ENCODE measurements at places on chromosomes 13 and 19.

- no peak for DNase-seq
These were observed 56.0 kb downstream of the CDADC1 start for GRCh38 chr13:49303533-49304252.

- DNase-seq, result peak; percentile 87
These were observed 18.9 kb upstream of the ZSCAN5A start for GRCh38 chr19:56333506-56333905.

- no peak for DNase-seq
These were observed at the start of gene PTH2 for GRCh38 chr19:49423071-49423984. Gene PTH2, minus strand, starts transcription at chr19:49423441. Its CDS starts 102 bp downstream, at chr19:49423339.

GRCh38 chr13:110233951-110234280, 73.0 kb downstream of the COL4A1 start:
- DNase-seq, result no peak

DNA sequence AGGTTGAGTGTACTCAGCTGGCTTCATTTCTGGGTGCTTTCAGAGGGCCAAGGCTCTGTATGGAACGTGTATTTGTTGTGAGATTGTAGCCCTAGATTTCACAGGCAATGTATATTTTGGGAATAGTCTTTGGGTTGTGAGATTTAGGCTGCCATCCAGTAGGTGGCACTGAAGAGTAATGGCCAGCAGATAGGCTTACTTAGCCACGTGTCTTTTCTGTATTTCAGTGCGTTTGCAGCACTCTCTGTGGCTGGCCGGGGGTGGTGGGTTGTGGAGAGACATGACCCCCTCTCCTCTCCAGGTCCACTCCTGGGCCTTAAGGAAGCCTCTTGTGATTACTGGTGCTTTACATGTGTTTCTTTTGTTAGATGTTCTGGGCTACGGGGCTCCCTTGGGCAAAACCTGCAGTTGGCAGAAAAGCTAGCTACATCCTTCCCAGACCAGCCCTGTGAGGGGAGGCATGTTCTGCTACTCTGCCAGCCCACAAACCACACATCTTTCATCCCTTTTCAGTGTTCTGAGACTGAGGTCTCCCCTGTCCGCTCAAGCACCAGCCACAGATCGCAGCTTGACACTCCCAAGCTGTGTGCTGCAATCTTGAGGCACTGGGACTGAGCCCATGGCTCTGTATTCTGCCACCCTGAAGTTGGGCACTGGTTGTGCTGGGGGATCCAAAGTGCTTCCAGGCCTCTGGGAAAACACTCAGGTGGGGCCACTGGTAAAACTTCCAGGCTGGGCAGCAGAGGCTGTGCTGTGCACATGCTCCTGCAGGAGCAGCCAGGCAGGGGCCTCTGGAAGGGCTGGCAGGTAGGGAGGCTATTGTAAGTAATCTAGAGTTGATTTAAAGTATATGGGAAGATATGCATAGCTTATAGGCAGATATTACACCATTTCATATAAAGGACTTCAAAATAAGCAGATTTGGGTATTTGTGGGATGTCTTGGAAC, 1096.8 kb upstream of the PCDH20 start:
- DNase-seq, result peak; percentile 27

GRCh38 chr13:94020426-94020825, 459.1 kb downstream of the DCT start:
- no peak for DNase-seq

DNA sequence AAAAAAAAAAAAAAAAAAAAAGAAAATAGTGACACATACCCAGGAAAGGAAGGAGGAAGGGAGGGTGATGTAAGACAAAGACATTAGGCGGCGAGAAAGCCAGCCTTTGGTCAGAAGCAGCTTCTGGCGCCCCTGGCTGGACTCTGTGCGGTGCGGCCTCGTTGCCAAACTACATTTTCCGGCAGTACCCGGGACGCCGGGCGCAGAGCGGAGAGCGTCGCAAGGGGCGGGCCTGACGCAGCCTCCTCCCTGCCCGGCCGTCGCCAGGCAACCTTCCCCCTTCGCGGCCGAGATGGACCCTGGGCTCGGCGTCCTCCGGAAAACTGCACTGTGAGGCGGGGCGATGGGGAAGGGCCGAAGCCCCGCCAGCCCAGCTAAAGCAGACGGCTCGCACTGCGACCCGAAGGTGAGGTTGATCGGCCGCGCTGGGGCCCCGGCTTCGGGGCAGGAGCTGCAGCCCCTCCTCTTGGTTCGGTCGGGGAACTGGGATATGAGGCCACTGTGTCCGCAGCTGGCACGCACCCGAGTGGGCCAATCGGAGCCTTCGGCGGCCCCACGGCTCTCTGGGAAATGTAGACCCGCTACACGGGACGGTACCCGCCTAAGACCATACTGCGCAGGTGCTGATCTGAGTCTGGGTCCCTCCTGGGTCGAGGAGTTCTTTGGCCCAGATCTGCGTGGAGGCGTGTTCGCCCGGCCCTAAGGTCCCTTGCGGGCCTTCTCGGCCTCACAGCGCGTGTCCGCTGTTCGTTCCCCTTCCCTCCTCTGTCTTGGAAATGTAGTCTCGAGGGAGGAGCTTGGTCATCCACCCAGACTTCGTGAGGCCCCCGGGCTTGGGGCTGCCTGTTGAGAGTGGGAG, 2.3 kb upstream of the MZF1 start:
- DNase-seq, result peak; percentile 91

GRCh38 chr19:51110666-51110971, 2.4 kb upstream of the CTU1 start:
- DNase-seq, result no peak

- no peak for DNase-seq
These were observed 823.5 kb downstream of the GPC5 start for GRCh38 chr13:92221916-92222315.

GRCh38 chr13:33554919-33555791, 262.8 kb upstream of the RFC3 start:
- no peak for DNase-seq

- DNase-seq, result no peak
These were observed 183.3 kb downstream of the HS6ST3 start for GRCh38 chr13:96273196-96273595.

DNA sequence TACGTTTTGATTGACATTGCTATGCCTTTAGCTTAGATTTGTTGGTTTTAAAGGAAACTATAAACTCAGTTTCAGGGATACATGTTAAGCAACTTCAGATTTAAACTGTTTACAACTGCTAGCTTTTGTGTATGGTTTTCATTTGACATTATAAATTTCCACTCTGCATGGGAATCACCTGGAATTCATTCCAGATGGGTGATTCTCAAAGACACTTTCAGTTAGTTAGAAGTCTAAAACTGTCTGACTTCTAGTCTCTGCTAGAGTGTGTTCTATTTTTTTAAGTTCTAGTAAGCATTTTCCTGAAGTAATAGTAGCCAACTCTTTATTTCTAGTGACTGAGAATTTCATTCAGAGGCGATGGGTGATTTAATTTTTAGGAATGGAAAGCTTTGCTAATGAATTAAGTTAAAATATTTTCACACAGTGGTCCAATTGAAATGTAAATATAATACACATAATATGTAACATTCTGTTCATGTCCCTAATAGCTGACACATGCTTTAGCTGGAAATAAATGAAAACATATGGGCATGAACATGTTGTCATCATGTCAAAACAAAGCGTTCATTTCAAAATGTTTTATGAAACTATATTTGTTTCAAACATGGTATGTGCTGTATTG, 58.3 kb upstream of the CSNK1A1L start:
- no peak for DNase-seq

- DNase-seq, result no peak
These were observed 56.1 kb downstream of the KCNRG start for GRCh38 chr13:50071379-50071778.

- no peak for DNase-seq
These were observed 85.0 kb upstream of the UBL3 start for GRCh38 chr13:29935309-29935981.

DNA sequence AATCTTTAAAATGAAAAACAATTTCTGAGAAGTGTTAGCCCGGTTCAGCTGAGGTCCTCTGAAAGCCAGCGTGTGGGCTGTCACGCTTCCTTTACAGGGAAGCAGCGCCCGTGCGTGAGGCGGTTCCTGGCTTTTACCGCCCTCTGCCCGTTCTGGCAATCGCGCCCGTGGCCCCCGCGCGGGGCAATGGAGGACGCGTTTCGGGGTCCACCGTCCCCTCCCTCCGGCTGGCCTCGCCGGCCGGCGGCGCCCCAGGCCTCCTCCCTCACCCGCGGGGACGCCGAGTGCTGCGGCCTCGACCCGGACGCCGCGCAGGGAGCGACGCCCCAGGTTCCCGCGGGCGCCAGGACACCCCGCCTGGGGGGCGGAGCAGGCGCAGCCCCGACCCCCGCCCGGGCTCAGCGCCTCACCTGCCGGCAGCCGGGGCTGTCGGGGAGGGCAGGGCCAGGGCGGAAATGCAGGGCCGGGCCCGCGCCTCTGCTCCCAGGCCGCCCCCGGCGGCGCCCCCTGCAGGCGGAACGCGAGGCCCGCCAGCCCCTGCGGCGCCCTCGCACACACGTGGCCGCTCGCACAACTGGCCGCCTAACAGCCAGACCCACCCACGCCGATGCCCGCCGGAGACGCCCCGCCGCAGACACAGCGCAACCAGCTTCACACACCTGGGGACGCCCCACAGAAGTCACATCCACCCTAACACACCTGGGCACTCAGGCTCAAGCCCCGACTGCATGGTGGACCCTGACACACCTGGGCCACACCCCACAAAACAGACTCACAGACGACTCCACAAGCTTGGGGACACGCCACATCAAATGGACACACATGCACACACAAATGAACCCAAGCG, at the start of gene GGACT:
GGACT (minus strand) TSS at position 459 of the 847 bp plus-strand sequence. CDS start 56,198 bp downstream, outside the sequence.
- DNase-seq, result peak; percentile 71

- no peak for DNase-seq
These were observed 800.2 kb downstream of the EFNB2 start for GRCh38 chr13:105735281-105735680.

DNA sequence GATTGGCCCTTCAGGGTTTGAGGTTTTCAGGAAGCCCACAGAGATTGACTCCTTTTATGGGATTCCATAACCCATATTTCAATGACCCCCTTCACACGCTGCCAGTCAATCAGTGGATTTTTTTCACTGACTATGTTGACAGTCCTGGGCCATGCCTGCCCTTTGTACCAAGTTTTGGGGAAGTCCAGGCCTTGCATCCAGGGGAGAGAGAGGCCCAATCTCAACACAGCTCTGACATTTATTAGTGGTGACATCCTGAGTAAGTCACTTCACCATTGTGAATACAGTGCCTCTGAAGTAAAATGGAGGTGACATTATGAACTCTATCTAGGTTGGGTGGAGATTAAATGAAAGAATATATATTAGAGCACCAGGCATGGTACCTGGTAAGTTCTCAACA, 181.1 kb downstream of the NUFIP1 start:
- DNase-seq, result no peak

DNA sequence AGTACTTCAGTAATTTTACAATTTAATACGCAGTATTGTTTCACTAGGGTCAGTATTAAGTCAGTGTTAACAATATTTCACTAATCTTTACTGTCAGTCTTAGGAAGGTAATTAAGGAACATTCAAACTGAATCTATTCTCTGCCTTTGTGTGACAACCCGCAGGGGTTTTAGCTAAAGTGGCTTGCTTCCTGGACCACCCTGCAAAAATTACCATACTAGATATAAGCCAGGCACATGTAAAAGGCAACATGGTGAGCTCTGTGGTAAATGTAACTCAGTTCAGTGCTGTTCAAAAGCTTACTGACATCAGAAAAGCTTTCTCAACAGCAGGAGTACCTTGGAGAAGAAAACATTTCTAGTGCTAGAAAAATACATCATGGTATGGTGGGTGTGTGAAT, 116.7 kb downstream of the FREM2 start:
- DNase-seq, result no peak

- DNase-seq, result peak; percentile 41
These were observed 2.2 kb upstream of the TNFSF9 start for GRCh38 chr19:6528544-6529121.

DNA sequence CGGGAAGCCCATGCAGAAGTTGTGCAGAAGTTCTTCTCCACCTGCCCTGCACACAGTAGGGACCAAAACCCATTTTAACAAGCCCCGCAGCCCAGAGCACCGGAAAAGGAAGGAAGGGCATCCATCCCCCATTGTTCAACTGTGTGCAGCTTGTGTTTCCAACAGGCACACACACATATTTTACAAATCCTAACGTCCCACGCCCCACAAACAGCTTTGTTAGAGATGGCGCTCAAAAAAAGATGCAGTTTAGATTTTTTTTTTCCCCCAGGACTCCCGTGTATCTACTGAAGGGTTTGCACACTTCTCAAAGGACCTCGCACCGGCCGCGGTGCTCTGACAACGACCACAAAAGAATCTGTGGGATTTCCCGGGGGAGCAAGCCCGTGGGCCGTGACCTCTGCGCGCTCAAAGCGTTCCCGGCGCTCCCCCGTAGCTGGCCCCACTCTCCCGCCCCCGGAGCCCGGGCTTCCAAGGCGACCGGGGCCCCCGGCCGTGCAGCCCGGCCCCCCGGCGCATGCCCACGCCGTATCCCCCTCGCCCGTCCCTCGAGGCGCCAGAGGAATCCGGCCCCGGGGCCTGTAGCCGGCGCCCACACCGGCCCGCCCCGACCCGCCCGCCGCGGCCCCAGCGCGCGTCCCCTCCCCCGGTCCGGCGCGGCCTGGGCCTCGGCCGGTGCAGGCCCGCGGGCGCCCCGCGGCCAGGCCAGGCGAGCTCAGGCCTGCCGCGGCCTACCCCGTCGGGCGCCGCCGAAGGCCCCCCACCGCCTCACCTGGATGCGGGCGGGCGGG, 523 bp downstream of the ELAVL1 start:
- DNase-seq, result no peak

- no peak for DNase-seq
These were observed 79.6 kb downstream of the FGF14 start for GRCh38 chr13:102322211-102322610.

- DNase-seq, result no peak
These were observed 532.7 kb downstream of the RFC3 start for GRCh38 chr13:34350671-34351070.

GRCh38 chr19:8922591-8922990, 87.6 kb downstream of the MUC16 start:
- no peak for DNase-seq

GRCh38 chr19:31529121-31529520, 179.9 kb upstream of the TSHZ3 start:
- no peak for DNase-seq

- DNase-seq, result no peak
These were observed 23.4 kb downstream of the CEACAM21 start for GRCh38 chr19:41599175-41599966.

GRCh38 chr19:28502879-28503734, 709.8 kb downstream of the UQCRFS1 start:
- DNase-seq, result no peak

GRCh38 chr19:55549500-55550320, 4.4 kb upstream of the SBK3 start:
- DNase-seq, result no peak

DNA sequence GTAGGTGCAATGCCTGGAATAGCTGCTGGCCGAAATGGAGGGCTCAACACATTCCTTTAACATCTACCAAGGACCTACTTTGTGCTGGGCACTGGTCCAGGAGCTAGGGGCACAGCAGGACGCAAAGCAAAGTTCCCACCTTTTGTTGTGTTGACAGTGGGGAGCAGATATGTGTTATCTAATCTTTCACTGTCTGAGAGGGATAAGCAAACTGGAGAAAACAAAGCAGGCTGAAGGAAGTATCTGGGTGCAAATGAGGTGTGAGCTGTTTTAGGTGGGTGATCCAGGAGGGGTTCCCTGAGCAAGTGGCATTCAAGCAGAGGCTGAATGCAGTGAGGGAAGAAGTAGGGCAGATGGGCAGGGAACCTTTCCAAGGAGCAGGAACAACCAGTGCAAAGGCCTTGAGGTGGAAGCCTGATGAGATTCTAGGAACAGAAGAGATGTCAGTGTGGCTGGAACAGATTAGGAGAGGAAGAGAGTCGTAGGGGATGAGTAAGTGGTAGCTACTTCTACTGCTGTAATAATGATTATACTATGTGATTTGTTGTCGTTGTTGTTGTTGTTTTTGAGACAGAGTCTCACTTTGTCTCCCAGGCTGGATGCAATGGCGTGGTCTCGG, 2.2 kb upstream of the PLAUR start:
- no peak for DNase-seq

Measured in hematopoietic multipotent progenitor cell treated with erythropoietin and hydrocortisone succinate and interleukin-3 and kit ligand, for 8 days (in vitro differentiated cells).